Memory B cell (primary cell): ENCODE measurements at places on chromosomes 4 and X.

DNA sequence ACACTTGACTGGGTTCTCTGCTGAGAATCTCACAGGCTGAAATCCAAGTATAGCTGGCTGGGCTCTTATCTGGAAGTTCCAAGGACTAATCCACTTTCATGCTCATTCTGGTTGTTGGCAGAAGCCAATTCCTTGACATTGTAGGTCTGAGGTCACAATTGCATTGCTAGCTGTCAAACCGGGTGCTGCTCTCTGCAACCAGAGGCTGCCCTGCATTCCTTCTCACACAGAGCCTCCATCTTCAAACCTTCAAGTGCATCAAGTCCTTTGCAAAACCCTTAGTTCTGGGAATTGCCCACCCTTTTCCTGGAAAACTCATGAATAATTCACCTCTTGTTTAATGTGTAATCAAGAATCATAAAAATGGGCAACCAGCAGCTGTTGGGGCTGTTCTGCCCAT is 404.2 kb downstream of the KCNIP4 start:
- H3K36me3 ChIP-seq: no peaks in the 10 kb centered on the region
- H3K27ac ChIP-seq: no peak overlapping the region
- DNase-seq: no peak
- no peaks in the 10 kb centered on the region for H3K4me1 ChIP-seq

GRCh38 chr4:95188701-95189370 is 359.9 kb downstream of the UNC5C start:
- no peak for DNase-seq
- H3K4me1 ChIP-seq: peaks cover 3% of the 10 kb centered on the region
- H3K36me3 ChIP-seq: peaks cover 3% of the 10 kb centered on the region
- no peak overlapping the region for H3K27ac ChIP-seq

GRCh38 chr4:33566649-33567048 is 2677.7 kb downstream of the ARAP2 start:
- no peak for DNase-seq
- no peak overlapping the region for H3K27ac ChIP-seq
- H3K36me3 ChIP-seq: no peaks in the 10 kb centered on the region
- H3K27me3 ChIP-seq: no peaks in the 10 kb centered on the region
- no peak overlapping the region for H3K4me3 ChIP-seq
- H3K4me1 ChIP-seq: no peaks in the 10 kb centered on the region

GRCh38 chr4:98430708-98431403 is 169.7 kb downstream of the RAP1GDS1 start:
- no peaks in the 10 kb centered on the region for H3K27me3 ChIP-seq
- H3K4me3 ChIP-seq: no peak overlapping the region
- no peak for DNase-seq
- H3K27ac ChIP-seq: no peak overlapping the region

GRCh38 chr4:125432078-125432477 is 117.3 kb downstream of the FAT4 start:
- H3K4me3 ChIP-seq: no peak overlapping the region
- DNase-seq: no peak
- no peaks in the 10 kb centered on the region for H3K4me1 ChIP-seq
- H3K27me3 ChIP-seq: no peaks in the 10 kb centered on the region
- no peak overlapping the region for H3K27ac ChIP-seq

DNA sequence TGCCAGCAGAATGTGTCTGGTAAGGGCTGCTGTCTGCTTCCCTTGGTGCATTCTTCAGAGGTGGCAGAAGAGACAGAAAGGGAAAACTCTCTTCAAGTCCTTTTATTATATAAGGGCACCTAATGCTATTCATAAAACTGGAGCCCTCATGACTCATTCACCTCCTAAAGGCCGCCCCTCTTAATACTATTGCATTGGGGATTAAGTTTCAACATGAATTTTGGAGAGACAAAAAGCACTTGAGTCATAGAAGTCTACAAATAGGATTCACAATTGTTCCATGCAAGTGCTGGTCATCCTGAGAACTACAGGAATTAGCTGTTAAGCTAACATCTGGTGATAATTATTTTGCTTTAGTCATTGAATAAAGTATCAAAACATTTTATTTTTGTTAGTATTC is 349.5 kb downstream of the HS3ST1 start:
- DNase-seq: no peak
- H3K4me3 ChIP-seq: no peak overlapping the region
- no peaks in the 10 kb centered on the region for H3K27me3 ChIP-seq
- H3K4me1 ChIP-seq: peaks cover 4% of the 10 kb centered on the region
- peaks cover 5% of the 10 kb centered on the region for H3K36me3 ChIP-seq
